Activated gamma-delta T cell treated with Interleukin-2 at 50 U/mL for 16 hours (primary cell): ENCODE measurements at places on chromosomes 16 and 17.

GRCh38 chr17:74610108-74610507, 13.4 kb downstream of the CD300E start:
- no peak for DNase-seq

- no peak for DNase-seq
Measured at GRCh38 chr17:45914047-45914717, 19.8 kb downstream of the MAPT start.

GRCh38 chr16:73543970-73544599, 496.2 kb upstream of the ZFHX3 start:
- no peak for DNase-seq

DNA sequence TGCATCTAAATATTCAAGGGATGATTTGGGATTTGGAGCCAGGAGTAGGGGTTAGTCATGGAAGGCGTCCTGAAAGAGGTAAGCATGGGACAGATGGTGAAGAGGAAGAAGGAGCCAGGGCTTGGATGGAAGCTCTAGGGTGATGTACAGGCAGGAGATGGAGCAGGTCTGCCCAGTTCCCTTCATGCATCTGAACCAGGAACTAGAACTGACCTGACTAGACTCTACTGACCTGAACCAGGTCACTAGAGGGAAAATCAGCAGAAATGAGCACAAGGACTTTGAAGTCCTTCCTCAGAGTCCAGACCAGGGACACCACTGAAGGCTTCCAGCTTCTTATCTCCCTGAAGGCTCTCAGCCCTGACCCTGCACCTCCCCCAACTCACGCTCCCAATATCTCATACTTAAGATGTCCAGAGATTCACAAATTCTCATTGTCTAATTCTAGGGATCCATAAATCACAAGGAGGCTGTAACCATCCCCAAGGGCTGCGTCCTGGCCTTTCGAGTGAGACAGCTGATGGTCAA, 8.3 kb downstream of the GSDMA start:
- DNase-seq, result no peak

GRCh38 chr17:15263680-15264079, 1.4 kb downstream of the PMP22 start:
- no peak for DNase-seq

GRCh38 chr17:19470530-19471261, 59.7 kb downstream of the RNF112 start:
- no peak for DNase-seq

GRCh38 chr16:84065536-84066132, 23.0 kb upstream of the SLC38A8 start:
- no peak for DNase-seq

GRCh38 chr17:56975656-56976055, 2.3 kb upstream of the SCPEP1 start:
- no peak for DNase-seq

DNA sequence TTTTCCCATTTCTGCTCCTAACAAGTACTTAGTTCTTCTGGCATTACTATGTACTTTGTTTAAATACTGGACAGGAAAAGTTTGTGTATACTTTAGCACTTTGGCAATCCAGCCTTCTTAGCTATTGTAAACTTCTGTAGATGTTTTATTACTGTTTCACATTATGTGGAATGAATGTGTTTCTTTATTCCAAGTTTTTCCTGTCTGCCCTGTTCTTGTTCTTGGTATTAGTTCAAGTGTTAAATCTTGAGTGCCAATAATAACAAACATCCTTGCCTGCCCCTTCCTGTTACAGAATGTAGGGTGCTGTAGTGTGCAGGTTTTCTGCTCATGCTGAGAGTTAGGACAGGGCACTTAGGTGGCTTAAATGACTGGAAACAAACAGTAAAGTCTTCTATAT, 7.3 kb upstream of the CAPNS2 start:
- no peak for DNase-seq

GRCh38 chr17:50684612-50685333, 22.9 kb downstream of the ANKRD40 start:
- DNase-seq, result no peak

- DNase-seq, result no peak
Measured at GRCh38 chr16:11203111-11203623, 52.8 kb downstream of the SOCS1 start.

DNA sequence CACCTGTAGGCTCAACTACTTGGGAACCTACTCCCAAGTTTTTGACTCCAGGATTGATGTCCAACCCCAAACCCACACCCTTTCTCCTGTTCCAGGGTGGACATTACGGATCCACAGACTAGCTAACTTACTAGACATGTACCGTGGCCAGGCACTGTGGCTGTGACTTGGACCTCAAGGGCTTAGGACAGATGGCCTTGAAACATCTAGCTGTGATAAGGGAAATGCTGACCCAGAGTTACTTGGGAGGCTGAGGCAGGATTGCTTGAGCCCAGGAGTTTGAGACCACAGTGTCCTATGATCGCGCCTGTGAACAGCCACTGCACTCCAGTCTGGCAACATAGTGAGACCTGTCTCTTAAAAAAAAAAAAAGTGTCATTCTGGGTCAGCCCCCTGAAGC, 4.2 kb downstream of the STARD3 start:
- DNase-seq, result no peak

DNA sequence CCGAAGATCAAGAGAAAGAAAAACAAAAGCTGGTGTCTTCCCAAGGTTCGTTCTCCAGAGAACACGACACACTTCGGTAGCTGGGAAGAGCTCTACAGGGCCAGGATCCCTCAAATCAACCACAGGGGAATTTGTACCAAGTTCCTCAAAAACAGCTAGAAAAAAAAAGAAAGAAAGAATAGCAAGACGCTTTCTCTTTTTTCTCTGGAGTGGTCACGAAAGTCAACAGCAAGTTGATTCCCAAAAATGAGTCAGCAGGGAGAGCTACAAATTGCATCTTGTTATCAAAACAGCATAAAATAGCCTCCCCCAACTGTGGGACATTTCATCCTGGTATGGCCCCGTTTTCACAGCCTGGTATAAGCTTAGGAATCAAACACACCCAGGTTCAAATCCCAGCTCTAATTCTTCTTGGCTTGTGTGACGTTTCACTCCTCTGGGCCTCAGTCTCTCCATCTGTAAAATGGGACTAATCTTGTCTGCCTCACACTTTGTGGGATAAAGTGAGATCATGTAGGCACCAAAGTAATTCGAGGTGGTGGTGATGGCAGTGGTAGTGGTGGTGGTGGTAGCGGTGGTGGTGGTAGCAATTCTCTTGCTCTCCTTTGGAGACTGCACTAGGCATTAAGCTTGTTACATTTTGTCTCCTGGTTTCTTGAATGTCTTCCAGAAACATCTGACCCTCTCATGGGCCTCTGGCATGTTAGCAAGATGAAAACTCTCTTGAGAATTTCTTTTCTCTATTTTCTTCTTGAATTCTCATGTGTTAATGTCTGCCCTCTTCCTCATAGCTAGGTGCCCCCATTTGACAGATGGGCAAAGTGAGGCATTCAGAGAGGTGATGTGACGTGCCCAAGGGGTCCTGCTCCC, 988 bp upstream of the IL21R start:
- no peak for DNase-seq

DNA sequence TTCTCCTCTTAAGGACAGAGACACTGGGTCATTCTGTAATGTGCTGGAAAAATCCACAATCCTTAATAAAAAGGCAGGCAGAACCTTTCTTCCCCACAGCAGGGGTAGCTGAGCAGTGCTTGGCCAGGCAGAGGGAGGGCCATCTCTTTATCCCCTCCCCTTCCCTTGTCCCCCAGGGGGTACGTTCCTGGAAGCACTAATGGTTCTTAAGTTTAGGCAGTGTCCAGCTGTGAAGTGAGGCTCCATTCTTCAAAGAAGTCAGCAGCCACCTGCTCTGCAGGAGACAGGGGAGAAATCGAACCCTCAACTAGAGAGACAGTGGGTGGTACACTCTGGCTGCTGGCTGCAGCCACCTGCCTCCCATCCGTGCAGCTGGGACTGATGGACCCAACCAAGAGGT, 533.9 kb upstream of the CDH11 start:
- no peak for DNase-seq

DNA sequence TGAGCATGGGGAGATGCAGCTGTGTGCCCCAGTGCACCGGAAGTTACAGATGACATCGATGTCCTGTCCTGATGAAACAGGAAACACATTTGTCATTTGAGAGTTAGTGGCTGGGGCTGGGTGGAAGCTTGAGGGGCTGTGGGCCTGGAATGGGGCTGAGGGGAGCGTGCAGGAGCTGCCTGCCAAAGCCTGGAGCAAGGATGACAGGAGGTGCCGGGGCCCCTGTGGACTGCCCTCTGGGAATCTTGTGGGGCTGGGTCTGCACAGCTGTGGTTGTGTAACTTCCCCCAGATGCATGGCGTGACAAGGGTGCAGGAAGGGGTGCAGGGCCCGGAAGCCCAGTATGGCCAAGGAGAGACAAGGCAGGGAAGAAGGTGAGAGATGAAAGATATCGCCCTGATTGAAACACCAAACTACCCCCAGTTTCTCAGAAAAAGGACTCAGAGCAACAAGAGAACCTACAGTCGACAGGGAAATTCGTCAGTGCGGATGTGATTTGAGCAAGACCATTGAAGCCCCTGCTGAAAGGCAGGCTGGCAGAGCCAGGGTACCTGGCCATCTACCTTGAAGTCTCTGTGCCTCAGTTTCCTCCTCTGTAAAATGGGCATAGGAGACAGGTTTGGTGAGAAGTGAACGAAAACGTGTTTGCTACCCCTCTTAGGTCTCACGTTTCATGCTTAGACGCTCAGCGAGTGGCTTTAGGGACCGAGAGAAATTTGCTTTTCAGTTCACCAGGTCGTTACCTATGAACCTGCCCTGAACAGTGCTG, 8.8 kb downstream of the MMP25 start:
- no peak for DNase-seq

DNA sequence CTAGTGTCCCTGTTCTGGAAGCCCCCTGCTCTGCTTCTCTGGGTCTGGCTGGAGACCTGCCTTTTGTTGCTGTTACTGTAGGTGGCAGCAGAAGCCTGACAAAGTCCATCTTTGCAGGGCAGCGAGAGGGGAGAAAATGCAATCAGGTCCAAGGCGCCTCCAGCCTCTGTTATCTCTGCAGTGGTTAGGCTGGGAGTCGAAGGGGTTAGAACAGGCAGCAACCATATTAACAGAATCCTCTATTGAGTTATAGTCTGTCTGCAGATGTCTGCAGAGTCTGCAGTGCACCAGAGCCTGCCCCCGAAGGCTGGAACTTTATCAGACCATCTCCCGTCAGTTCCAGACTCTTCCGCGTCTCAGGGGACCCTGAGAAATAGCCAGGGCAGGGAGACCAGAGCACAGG, 404.9 kb upstream of the EEF2KMT start:
- no peak for DNase-seq

DNA sequence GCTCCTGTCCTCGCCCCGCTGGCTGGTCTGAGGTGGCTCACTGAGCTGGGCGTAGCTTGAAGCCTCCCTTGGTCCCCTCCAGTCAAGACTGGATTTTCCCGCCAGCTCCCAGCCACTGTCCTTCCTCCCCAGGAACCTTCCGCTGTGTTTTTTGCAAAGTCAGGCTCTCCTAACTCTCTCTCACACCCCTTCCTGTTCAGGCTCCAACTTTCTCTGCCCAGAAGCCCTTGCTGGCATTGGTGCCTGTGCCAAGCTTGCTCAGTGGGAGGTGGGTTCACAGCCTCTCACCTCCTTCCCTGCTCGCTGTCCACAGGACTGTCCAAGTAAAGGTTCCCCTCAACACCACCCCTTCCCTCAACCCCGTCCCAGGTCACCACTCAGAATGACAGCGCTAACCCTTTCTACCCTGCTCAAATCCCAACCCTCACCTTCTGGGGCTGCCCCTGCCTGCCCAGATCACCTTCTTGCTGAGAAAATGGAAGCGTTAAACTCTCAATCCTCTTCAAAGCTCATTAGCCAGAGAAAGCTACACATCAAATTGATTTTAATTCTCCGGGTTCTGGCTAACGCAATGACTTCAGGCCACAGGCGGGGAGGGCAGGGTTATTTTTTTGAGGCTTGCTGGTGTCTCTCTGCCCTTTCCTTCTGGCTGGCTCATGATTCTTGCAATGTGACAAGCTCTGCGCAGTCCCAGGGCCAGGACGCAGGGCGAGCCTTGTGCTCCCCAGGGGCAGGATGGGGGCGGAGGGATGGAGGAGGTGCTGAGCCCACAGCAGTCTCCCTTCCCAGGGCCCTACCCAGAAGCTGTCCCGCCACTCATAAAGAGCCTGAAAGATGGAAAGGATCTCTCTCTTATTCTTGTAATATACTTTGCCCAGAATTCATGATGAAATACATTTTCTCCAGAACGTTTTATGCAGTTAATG, 357.2 kb upstream of the TNRC6C start:
- no peak for DNase-seq

- peak; percentile 59 for DNase-seq
Measured at GRCh38 chr17:47663912-47664623, 14.3 kb downstream of the KPNB1 start.

- DNase-seq, result peak; percentile 6
Measured at GRCh38 chr16:48231727-48232492, 12.2 kb upstream of the LONP2 start.

- DNase-seq, result no peak
Measured at GRCh38 chr16:27429330-27429871, 27.4 kb downstream of the IL21R start.
